Fibroblast of the aortic adventitia (primary cell): ENCODE measurements at places on chromosomes 12 and 14.
A peak's percentile ranks its signal among the peaks of the same experiment; 100 is the strongest.

GRCh38 chr12:89475203-89475990 lies 49.2 kb downstream of the GALNT4 start:
- no peak for DNase-seq

DNA sequence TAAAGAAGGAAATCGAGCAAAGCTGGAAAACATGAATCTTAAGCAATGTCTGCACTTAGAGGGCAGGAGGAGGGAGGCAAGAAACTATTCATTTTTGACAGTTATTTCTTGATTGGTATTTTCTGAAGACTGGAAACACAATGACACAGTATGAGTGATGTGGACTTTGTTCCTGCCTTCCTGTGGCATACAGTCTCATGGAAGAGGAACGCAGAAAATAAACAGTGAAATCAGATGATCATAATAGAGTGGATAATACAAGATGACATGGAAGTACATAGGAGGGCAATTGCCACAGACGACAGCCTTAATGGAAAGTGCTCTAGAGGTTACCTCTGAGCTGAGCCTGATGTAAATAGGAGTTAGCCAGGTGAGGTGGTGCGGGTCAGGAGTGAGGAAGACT lies 140.4 kb upstream of the MAX start:
- DNase-seq, result no peak

- DNase-seq, result no peak
Measured at GRCh38 chr12:47035484-47035883, 43.9 kb upstream of the PCED1B start.

DNA sequence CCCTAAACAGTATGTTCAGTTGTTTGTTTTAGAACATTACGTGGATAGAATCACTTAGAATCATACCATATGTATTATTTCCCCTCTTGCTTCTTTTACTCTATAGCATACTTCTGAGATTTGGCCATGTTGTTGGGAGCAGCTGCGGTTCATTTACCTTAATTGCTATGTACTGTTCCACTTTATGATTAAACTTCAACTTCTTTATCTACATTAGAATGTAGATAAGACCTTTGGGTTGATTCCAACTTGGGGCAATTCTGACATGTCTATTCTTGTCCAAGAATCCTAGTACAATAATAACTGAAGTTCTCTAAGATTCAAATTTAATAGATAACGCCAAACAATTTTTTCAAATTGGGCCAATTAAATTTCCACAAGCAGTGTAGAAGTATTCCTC lies 80.7 kb downstream of the GRIN2B start:
- no peak for DNase-seq

GRCh38 chr12:84696908-84697540 lies 215.6 kb downstream of the SLC6A15 start:
- DNase-seq, result peak; percentile 12

GRCh38 chr14:33040372-33041140 lies 101.9 kb downstream of the NPAS3 start:
- DNase-seq, result no peak

GRCh38 chr14:68968051-68968450 lies 11.1 kb downstream of the ACTN1 start:
- DNase-seq, result no peak

- DNase-seq, result peak; percentile 2
Measured at GRCh38 chr12:119245904-119246494, 67.3 kb downstream of the HSPB8 start.

- DNase-seq, result no peak
Measured at GRCh38 chr12:124327362-124328043, 32.6 kb downstream of the RFLNA start.

GRCh38 chr14:77204907-77205306 lies 23.3 kb downstream of the TMEM63C start:
- DNase-seq, result no peak

DNA sequence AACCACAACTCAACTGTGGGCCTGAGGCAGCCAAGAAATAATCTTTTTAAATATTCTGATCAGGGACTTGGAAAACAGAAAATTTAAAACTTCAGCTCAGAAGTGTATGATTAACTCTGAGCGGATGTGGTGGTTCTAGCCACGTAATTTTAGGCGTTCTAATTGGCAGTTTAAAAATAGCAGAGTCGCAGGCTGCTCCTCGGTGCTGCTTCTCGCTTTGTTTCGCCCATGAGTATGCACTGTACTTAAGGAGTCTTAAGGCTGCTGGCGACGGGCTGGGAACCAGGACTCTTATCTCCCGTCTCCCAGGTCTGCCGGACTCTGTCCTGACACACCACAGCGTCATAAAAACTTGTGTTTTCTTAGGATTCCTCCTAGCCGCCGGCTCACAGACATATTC lies 113.4 kb upstream of the PELI2 start:
- DNase-seq, result peak; percentile 74

DNA sequence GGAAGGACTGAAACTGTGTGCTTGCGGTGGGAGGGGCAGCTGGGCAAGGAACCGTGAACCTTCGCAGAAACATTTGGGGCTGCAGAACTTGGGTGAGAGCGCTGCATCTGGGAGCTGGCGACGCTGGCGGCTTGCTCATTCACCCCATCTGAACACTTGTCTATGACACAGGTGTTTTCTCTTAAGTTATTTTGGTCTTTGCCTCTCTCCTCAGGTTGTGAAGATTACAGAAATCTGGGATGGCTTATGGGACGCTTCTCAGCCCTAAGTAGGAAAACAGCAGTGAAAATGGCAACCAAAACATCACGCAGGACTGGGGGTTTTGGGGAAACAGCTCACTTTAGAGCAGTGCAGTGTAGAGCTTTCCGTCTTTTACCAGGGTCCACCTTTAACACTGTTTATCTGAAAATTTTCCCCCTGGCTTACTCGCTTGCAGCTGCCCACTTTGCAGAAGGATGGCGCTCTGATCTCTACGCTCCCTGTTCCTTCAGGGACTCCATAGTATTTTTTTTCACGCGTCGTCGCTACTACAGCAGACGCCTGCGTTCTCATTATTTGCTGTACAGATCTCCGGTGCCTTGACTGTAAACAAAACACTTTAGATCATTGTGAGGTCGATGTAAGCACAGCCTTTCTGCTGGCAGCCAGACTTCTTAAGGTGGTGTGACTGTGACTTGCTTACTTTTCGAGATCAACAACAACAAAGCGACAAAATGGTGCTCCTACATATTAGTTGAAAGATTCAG lies 2.7 kb upstream of the CDKN1B start:
- DNase-seq, result peak; percentile 14

- no peak for DNase-seq
Measured at GRCh38 chr14:70696026-70696425, 54.3 kb downstream of the TTC9 start.

DNA sequence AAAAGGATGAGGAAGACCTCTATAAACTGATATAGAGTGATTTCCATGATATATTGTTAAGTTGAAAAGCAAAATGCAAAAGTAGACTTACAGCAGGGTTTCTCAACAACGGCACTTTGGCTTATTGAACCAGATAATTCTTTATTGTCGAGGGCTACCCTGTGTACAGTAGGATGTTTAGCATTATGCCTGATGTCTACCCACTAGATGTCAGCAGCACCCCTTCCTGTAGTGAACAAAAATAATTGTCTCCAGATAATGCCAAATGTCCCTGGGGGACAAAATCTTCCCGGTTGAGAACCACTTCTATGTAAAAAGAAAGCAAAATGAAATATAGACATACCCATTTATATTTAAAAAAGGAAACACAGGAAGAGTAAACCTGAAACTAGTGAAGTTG lies 32.4 kb downstream of the ABCD2 start:
- DNase-seq, result no peak

DNA sequence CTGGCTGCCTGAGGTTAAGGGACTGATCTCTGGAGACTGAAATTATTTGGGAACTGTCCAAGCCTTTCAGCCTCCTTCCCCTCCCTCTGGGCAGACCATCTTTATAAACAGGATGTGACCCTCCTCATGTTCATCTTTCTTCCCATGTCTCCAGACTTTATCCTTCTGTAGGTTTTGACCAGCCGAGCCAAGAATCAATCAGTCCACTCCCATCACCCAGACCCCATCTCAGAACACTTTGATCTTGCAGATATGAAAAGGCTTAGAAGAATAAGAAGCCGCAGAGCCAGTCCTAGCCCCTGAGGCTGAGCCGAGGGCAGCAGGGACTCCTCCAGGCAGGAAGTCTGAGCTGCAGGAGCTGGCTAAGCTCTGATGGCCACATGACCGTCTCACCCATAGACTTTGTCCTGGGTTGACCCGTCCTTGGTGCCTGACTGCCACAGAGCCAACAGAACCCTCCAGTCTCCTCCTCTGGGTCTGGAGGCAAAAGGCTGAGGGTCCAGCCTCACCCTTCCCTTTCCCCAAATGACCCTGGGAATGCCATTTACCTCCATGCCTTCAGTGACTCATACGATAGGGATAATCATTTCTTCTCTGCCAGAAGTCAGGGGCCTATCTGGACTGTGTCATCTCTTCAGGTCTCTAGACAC lies 1.6 kb downstream of the KRT71 start:
- no peak for DNase-seq

- DNase-seq, result no peak
Measured at GRCh38 chr12:94962670-94963069, 40.8 kb downstream of the NDUFA12 start.

DNA sequence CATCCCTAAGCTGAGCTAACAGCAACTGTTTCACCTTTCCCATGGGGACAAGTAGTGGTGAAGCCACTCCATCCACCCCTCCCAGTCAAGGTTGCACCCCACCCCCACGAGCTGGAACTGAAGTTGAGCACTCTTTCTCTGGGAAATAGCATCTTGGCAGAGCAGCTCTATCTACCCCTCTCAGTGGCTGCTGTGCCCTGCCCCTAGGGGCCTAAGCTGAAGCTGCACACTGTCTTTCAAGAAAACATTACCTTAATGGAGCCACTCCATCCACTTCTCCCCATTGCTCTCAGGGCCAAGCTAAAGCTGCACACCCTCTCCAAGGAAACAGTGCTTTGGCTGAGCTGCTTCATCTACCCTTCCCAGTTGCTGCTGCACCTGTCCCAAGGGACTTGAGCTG lies 170.6 kb upstream of the CCDC196 start:
- no peak for DNase-seq

- peak; percentile 44 for DNase-seq
Measured at GRCh38 chr12:127964717-127965116, 302.3 kb upstream of the TMEM132C start.

DNA sequence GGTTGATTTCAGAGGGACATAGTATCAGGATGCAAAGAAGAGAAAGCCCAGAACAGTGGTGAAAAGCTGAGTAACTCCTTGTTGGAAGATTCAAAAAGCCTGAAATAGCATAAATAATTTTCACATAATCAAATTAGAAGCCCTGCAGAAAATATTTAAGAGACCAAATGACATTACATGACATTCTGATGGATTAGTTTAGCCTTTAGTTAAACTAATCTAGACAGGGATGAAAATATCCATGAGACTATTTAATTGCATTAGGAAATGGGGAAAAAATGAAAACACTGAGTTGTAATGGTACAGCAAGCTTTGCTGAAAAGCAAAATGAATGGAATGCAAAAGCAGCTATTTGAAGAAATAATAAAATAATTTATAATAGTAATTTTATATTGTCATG lies 91.8 kb downstream of the KIF21A start:
- DNase-seq, result no peak

GRCh38 chr14:64641760-64642159 lies 62.5 kb upstream of the PLEKHG3 start:
- no peak for DNase-seq

GRCh38 chr12:12735301-12735700 lies 18.1 kb downstream of the CDKN1B start:
- peak; percentile 75 for DNase-seq

GRCh38 chr14:92733007-92733406 lies 15.4 kb downstream of the LGMN start:
- DNase-seq, result no peak

DNA sequence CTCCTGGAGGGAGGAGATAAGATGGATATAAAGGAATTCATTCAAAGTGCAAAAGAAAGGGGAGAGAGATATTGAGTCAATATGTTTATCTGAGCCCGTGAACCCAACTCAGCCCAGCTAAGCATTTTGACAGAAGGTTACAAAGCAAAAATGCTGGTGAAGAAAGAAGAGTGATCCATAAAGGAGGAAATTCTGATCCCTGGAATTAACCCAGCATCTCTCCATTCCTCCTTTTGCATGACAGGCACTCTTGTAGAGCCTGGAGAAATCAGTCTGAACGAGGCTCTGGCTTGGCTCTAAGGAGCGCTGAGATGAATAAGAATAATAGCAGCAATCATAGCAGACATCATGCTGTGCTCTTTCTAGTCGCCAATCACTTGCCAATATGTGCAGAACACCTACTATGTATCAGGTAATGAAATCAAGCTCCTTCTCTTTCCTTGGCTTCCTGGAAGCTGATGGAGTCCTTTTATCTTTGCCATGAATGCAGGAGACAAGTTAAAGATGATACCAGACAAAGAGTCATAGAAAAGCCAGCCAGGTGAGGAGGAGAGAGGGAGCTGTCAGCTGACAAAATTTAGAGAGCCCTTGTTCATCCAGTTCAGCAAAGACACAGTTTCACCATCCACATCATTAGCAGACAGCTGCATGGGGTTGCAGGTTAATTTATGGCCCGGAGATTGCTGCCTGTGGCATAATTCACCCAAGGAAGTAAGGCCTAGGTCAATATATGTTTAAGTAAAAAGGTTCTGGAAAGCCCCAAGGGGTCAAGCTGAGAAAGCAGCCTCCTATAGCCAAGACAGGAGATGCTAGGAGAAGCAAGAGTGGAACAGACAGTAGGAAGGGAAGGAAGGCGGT lies 476.5 kb upstream of the TBX3 start:
- no peak for DNase-seq

DNA sequence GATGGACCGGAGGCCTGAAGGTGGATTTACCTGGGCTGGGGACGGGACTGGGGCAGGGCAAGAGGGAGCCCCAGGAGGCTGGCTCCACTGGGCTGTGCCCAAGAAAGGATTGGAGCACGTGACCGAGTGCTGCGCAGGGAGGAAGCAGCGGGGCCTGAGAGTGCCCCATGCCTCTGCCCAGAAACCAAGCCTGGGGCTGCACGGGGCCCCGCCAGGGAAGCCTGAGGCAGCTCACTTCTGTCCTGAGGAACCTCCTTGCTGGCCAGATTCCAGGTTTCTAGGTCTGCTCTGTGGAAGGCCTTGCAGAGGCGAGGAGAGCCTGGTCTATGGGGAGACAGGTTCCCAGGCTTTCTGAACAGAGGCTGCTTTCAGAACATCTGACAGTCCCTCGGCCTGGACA lies 10.4 kb downstream of the NGB start:
- no peak for DNase-seq

GRCh38 chr14:52906141-52906601 lies 44.7 kb downstream of the FERMT2 start:
- DNase-seq, result peak; percentile 87

DNA sequence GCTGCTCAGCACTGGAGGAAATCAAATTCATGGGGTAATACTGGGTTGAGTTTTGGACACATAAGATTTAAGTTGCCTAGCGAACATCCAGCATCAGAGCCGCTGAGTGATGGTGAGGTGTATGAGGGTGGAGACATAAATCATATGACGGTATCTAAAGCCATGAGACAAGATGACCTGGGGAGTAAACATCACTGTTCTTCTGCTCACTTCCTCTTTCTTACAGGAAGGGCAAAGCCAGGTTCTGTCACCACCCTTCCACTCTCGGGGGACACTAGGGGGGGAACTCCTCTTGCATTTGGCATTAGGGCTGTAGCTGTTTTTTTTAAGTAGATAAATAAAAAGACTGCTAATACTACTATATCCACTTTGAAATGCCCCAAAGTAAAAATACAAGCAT lies 24.0 kb downstream of the PRDM4 start:
- no peak for DNase-seq

GRCh38 chr12:121301876-121302275 lies 5.4 kb upstream of the CAMKK2 start:
- DNase-seq, result no peak

GRCh38 chr12:84305144-84305543 lies 607.5 kb downstream of the SLC6A15 start:
- DNase-seq, result no peak

- DNase-seq, result no peak
Measured at GRCh38 chr14:68951800-68952530, 27.1 kb downstream of the ACTN1 start.
